Amniotic stem cell (primary cell): ENCODE measurements at places on chromosomes 3 and 15.

- DNase-seq = no peak
These were observed 720.6 kb upstream of the CBLB start for GRCh38 chr3:106589311-106589942.

GRCh38 chr3:146326875-146327543, 76.1 kb upstream of the PLSCR4 start:
- DNase-seq = peak; percentile 3

GRCh38 chr3:9280451-9281219, 31.2 kb upstream of the SRGAP3 start:
- DNase-seq = no peak

- no peak for DNase-seq
These were observed 10.2 kb downstream of the WDR73 start for GRCh38 chr15:84643838-84644237.

- DNase-seq = no peak
These were observed 267.7 kb upstream of the LMCD1 start for GRCh38 chr3:8233938-8234337.

DNA sequence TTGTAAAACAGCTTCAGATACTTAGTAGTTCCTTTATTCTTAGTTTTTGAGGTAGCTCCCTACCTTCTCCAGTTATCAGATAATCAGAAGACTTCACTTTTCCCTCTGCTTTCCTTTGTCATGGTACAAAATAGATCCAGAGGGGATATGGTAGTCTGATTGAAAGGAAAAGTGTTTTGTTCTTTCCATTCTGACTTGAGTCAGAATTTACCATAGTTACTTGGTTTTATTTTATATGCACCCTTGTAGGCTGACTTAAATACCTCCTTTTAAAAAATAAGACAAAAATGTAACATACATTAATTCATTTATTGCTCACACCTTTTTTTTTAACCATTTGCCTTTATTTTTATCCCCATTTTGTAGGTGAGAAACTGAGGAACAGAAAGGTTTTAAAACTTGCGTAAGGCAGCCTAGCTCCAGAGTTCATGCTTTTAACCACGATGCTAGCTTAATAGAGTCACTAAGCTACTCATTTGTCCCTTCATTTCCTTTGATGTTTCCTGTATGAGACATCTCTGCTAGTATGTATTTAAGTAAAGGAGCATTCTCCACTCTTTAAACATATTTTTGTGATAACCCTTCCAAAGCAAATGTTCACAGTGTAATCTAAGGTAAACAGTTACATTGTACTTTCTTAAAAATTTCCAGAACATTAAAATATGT, 187.5 kb downstream of the KLHL25 start:
- DNase-seq = no peak

DNA sequence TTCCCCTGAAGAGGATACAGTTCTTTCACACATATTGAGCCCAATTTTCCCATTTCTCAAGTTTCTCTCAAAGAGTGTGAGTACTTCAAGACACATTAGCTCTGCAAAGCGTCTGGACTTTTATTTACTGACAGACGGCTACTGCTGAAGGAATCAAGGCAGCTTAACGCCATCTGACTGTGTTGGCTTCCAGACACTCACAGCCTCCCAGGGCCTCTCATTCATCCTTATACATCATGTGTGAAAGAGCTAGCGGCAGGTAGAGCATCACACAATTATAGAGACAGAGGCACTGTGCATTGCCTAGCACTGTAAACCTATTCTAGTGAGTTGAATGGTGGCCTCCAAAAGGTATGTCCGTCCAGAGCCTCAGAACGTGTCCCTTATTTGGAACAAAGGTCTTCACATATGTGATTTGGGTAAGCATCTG, 284.1 kb upstream of the STT3B start:
- no peak for DNase-seq

- DNase-seq = no peak
These were observed 314.5 kb downstream of the TLE3 start for GRCh38 chr15:69783211-69783610.

- DNase-seq = peak; percentile 53
These were observed 10.3 kb downstream of the MASP1 start for GRCh38 chr3:187281191-187281714.

- DNase-seq = no peak
These were observed 170.0 kb downstream of the MBNL1 start for GRCh38 chr3:152438706-152439105.

DNA sequence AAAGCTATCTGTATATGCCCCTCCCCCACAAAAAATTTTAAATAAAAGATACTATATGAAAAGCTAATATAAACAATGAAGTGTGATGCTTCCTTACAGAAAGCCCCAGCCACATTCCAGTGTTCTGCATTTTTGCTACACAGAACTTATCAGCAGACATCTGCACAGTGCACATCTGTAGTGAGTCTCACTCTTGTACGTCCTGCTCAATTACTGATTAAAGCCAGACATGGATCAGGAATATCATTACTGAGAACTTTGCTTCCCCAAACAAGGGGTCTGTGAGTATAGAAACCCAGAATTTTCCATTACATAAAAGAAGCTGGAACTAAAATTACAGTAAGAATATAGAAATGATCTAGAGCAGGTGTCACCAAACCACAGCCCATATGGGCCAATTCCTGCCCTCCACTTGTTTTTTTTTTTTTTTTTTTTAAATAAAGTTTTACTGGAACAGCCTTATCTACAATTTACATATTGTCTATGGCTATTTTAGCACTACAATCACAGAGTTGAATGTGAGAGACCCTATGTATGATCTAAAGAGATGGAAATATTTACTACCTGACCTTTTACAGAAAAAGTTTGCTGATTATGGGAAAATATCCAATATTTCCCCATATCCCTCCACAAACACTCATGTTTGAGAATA, 45.7 kb downstream of the UBP1 start:
- DNase-seq = no peak

DNA sequence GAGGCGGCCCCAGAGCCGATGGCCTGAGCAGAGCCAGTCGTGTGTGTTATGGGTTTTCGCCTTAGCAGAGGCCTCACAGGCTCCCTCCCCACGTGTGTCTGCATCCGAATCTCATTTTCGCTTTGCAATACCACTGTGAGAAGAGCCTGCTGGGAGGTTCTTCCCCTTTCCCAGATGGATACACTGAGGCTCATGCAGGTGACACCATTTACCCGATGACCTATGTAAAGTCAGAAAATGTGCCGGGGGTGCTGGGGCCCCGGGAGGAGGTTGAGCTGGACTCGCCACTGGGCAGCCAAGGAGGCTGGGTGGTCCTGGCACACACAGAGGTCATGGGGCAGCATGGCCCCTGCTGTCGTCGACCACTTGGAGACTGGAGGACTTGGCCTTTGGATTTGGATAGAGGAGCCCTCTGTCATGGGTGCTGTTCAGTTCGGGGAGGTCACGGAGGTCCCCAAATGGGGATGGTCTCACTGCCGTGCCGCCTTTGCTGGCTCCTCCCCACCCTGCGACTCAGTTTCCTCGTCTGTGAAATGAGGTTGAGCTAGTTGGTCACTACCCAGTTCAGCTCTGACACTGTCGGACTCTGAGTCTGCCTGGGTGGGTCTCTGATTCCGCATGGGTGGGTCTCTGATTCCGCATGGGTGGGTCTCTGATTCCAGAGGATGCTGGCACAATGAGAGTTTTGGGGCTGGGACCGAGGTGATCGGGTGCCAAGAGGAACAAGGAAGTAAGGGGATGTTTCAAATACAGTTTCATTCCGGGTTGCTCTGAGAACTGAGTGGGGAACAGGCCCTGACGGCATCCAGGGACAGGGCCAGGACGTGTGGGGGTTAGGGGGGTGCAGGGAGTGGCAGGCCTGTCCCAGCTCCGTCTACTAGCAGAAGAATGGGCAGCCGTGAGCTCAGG, 23.2 kb upstream of the MUC4 start:
- DNase-seq = no peak

GRCh38 chr3:187161556-187161955, 22.3 kb upstream of the RPL39L start:
- no peak for DNase-seq

DNA sequence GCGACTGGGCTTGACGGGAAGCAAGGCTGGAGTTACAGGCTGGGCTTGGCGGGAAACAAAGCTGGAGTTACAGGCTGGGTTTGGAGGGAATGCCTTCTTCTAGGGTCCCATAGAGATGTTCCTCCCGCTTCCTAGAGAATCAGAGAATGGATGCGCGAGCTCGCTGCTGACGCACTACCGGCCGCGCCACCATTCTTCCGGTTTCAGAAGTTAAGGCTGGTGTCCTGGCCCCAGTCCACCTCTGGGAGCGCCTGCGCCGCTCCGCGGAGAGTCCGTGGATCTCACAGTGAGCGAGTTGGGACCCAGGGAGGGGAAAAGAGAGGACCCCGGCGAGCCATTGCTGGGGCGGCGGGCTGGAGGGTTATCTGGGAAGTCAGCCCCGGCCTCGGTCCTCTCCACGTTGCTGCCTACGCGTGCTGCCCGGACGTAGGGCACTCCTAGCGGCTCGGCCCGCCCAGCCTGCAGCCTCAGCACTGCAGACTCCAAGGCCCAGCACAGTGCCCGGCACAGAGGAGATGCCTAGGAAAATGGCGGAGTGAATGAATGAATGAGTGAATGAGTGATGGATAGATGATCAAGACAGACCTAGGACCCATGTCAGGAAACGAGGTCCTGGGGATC, at the start of gene ZNF502:
Gene ZNF502, plus strand, starts transcription at position 206 of the 621 bp plus-strand sequence. CDS start 7,602 bp downstream, outside the sequence.
- DNase-seq = peak; percentile 27

GRCh38 chr15:67110361-67110781, 45.0 kb downstream of the SMAD3 start:
- DNase-seq = no peak

DNA sequence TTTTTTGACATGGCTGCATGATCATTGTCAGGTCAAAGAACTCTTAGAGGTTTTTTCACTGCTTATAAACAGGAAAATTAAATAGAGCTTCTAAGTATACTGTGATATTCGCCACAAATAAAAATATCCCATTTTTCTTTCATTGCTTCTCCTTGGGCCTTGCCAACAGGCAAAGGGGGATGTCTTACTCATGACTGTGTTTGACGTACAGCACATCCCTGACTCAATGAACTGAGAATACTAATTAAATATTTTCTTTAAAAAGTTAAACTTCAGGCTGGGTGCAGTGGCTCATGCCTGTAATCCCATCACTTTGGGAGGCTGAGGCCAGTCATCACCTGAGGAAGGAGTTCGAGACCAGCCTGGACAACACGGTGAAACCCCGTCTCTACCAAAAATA, 41.4 kb upstream of the CCDC80 start:
- no peak for DNase-seq

DNA sequence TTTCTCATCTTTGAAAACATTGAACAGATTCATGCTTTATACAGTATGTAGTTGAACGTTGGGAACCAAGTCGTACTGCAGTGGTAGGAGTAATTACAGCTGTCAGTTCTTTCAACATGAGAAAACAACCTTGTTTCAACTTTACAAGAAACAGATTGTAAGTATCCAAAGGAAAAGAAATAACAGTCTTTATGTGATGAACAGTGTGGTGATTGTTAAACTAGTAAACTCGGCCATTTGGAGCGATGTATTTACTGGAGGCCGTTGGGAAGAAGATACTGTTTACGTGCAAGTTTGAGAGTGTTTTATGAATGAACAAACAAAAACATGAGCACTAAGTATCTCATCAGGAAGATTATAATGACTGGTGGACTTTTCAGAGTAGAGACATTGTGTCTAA, 48.4 kb downstream of the EPHA3 start:
- DNase-seq = no peak

- DNase-seq = no peak
These were observed 14.6 kb upstream of the MECOM start for GRCh38 chr3:169678122-169678521.
